D721Med (cell line): ENCODE measurements at places on chromosomes 6 and 20.
A peak's percentile ranks its signal among the peaks of the same experiment; 100 is the strongest.

DNA sequence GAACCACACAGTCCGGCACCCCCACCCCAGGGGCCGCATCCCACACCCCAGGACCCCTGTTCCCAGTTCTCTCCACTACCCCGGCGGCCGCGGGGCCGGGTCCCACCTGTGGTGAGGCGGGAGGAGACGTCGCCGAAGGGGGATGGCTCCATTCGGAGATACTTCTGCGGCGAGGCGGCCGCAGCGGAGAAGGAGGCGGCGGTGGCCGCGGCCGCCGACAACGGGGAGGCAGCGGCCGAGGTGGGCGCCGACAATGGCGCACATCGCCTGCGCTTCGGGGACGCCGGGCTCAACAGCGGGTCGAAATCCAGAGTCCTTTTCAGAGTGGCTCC lies 723 bp downstream of the AKIRIN2 start:
- no peak for DNase-seq

DNA sequence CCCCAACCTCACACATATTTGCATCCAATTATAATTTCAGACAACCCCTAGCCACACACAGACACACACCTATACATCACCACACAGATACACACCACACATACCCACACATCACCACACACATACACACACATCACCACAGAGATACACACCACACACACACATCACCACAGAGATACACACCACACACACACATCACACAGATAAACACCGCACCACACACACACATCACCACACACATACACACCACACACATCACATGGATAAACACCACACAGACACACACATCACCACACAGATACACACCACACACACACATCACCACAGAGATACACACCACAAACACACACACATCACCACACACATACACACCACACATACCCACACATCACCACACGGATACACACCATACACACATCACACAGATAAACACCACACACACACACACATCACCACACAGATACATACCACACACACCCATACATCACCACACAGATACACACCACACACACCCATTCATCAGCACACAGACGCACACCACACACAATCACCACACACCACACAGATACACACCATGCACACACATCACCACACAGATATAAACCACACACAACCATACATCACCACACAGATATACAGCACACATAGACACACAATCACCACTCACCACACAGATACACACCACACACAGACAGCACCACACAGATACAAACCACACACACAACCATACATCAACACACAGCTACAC lies 74.6 kb downstream of the GRM4 start:
- no peak for DNase-seq

DNA sequence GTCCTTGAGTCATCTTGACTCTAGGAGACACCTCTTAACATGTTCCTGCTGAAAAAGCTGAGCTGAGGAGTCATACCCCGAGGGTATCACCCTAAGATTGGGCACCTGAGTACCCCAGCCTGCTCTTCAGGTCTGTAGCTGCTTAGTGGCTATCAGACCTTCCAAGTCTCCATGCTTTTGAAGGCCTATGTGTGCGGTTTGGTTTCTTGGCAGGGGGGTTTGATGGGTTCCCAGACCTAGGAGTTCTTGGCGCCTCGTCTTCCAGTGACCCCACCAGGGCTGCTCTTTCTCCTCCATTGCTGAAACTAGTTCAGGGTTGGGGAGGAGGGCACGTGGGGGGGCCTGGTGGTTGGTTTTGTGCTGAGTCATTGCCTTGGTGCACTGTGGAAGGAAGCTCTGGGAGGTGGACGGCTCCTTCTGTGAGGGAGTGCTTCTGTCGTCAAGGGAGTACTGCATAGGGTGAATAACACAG lies 20.1 kb downstream of the IGF2R start:
- DNase-seq = no peak

DNA sequence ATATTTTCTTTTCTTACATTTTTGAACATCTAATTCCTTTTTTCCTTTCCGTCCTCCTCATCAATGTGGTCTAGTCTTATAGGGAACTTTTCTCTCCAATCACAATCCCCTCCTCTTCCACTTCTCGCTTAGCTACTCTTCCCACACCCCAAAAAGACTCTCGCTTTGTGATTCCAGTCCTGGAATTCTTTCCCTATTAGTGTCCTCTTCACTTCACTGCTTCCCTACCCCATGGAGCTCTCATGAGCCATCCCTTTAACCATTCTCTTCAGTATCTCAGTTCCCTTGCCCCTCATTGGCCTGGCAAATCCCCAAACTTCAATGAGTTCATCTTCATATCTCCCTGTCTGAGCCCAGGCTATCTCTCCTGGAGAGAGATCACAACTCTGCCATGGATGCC lies 55.3 kb upstream of the CEP85L start:
- DNase-seq = no peak

- no peak for DNase-seq
Observed at GRCh38 chr6:124873066-124873410, 89.2 kb upstream of the RNF217 start.

DNA sequence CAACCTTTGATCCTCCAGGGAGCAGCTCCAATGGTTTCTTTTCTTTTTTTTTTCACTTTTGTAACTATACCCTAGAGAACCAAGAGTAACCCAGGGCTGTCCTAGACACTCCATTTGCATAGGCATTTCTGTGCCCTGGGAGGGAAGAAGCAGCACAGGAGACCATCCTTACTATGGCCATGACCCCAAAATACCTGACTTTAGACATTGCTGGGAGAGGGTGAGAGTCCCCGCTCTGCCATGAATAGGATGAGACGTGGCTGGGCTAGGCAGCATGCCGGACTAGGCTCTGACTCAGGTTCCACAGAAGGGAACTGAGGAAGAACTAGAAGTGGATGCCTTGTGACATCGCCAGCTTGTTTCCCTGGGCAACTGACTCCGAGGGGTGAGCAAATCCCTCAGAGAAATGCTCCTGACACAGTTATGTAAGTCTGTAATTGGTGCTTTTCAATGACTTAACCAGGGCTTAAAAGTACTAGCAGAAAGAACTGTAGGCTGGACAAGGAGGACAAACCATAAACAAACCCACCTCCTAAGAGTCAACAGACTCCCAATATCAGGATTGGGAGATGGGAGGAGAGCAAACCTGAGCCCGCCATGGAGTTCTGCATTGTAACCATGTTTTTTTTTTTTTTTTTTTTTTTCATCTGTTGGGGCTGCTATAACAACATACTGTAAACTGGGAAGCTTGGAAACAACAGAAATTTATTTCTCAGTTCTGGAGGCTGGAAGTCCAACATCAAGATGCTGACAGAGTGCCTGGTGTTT lies 910 bp upstream of the ADTRP start:
- DNase-seq = peak; percentile 24

DNA sequence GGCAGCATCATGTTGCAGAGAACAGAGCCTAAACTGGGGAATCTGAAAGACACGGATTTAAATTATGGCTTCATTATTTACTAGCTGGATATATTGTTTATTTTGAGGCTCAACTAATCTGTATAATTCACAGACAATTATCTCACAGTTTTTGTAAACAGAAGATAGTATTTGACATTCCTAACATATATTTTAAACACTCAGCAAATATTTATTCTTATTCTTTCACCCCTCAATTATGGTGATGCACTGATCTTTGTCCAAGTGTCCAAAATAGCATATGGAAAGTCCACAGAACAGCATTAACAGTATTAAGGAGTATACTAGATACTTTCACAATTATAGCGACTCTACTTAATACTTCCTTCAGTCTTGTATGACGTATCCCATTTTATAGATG lies 257.0 kb downstream of the ADGRG6 start:
- DNase-seq = no peak

DNA sequence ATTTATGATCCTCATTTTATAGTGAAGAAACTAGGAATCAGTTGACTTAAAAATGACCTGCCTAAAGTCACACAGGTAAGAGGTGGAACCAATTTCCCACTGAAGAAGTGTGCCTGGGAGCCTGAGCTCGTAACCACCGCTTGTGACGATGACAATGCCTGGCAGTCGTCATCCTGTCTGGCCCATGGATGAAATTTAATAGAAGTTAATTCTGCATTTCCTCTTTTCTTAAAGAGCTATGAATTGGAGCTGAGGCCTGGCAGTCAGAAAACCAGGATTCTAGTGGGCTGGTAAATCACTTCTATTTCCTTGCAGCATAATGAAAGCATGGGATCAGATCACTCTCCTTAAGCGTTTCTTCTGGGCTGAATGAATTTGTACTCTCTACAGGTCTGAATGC lies 200.0 kb upstream of the SGK1 start:
- DNase-seq = no peak
